ENCODE measurements at places on chromosomes 2 and 18.

DNA sequence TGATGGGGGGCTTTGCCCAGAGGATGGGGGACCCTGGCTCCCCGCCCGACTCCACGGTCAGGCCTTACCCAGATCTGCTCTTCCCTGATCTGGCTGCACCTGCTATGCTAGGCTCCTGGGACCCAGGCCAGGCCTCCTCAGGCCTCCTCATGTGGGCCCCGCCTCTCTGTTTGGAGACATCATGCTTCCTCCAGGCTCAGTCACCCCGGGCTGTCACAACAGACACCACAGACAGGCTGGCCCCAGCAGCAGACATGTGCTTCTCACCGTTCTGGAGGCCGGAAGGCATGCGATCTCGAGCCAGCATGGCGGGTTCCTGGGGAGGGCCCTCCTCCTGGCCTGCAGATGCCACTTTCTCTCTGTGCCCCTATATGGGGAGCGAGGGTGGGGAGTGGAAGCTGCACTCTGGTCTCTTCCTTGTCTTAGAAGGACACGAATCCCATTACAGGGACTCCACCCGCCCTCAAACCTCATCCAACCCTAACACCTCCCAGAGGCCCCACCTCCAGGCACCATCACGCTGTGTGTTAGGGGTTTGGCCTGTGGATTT is 10.8 kb upstream of the NEU4 start:
- DNase-seq = no peak

- DNase-seq = no peak
Measured at GRCh38 chr2:23599667-23600066, 214.7 kb downstream of the KLHL29 start.

DNA sequence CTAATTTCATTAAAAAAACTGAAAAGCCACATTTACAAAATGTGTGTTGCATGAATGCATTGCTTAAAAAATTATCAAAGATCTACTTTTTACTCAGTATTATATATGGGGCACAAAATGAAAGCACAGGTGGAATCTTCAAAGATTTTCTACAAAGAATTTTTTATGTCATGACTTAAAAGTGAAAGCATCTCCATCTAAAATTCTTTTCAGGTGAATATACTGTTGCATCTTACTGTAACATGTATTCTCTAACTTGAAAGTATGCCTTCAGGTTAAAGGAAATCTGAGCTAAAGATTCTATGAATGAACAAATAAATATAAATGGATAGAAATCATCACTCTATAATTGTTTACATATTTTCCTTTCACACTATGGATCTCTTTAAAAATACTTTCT is 66.8 kb upstream of the WDR75 start:
- DNase-seq = no peak

- no peak for DNase-seq
Measured at GRCh38 chr18:75830828-75831227, 403.3 kb upstream of the SMIM21 start.

GRCh38 chr2:111119822-111120252 is 877 bp upstream of the BCL2L11 start:
- DNase-seq = no peak

DNA sequence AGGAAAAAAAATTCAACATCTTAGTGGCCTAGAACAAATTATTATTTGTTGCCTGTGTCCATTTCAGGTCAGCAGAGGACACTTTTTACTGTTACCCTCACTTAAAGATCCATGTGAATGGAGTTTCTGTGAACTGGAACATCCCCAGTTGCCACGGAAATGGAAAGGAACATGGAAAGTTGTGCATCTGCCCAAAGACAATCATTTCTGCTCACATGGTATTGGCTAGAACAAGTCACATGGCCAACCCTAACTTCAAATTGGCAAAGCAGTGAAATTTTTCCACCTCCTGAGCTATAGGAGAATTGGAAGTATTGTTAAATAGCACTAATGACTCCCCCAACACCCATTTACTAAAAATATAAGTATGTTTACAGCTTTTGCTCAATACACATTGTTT is 71.2 kb upstream of the CCBE1 start:
- DNase-seq = no peak

GRCh38 chr18:44325903-44326635 is 354.6 kb upstream of the SETBP1 start:
- no peak for DNase-seq

DNA sequence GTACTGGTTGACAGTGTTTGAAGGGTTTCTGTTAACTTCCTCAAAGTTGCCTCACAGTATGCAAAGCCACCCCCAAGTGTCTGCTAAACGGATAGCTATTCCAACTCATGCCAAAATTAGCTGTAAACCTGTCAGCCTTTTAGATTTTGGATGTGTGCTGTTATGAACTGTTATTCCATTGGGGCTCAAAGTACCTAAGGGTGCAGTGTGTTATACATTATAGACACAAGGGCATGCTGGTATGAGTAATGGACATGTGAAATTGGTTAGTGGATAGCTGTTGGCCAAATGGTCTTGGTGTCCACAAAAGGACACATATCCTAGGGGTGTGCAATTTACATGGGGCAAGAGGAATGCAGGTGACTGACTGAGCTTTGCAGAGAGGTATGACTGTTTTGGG is 33.7 kb upstream of the CCBE1 start:
- no peak for DNase-seq
